ENCODE measurements at places on chromosomes 6 and 20.

GRCh38 chr6:144590532-144590931 lies 305.4 kb downstream of the UTRN start:
- no peak for DNase-seq

DNA sequence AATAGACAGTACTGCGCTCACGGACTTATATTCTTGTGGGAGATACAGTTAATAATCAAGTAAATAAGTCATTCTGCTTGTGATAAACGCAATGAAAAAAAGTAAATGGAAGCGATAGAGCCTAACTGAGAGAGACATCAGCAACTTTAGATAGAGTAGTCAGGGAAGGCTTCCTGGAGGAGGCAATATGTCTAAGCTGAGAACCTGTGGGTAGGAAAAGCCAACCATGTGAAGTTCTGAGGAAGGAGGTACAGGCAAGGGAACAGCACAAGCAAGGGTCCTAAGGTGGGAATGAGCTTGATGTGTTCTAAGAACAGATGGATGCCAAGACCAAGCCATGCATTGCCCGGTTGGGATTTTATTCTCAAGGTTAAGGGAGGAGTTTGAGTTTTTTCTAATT lies 7.2 kb upstream of the KCNB1 start:
- no peak for DNase-seq

DNA sequence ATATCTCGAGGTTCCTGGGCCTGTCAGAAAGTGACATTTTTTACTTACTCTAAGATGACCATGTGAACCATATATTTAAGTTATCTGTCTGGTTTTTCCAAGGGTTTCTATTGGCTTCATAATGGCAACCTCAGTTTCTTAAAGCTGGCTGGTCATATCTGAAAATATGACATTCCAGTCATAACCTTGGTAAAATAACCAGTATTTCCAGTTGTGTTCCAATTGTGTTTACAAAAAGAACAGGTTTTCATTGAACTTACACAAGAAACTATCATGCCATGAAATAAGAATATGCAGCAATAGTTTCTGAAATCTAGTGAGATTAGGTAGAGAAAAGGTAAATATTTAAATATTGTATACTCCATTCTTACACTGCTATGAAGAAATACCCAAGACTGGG lies 61.7 kb upstream of the HMGN3 start:
- no peak for DNase-seq

GRCh38 chr20:32113591-32114260 lies 4.2 kb downstream of the TM9SF4 start:
- DNase-seq, result no peak

GRCh38 chr20:14342918-14343317 lies 5.5 kb upstream of the FLRT3 start:
- DNase-seq, result no peak

DNA sequence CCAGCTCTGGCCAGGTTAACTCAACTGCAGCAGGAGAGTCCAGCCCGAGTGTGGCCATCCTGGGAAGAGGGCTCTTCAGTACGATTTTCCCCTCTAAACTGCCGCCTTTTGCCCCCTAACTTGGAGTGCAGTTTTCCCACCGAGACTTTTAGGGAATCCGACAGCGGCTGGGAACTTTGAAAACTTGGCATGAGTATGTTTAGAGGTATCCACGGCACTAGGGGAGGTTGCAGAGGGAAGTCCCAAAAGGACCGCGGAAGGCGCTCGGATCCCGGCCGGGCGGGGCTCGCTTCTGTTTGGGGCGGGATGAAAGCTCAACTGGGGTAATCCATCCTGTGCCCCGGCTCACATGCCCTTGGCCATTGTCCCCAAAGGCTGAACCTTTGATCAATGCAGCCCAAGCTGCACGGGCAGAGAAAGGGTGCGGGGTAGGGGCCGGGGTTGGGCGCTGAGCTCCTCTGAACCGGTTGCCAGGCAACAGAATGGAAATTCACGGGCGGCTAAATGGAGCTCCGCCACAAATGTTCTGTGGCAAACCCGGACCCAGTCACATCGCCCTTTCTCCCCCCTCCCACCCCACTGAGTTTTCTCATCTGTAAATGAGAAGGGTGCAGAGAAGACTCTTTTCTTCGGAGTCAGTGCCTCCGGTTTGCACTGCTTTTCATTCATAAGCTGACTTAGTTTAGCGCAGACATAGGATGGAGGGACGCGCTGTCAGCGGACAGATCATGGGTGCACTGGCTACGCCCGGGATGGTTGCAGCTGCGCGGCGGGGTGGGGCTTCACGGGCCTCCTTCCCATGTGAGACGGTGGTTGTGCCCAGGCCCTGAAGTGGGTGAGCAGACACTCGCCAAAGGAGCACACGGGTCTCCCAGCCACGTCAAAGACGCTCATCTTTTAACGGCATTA lies 2.3 kb downstream of the BMP6 start:
- no peak for DNase-seq

DNA sequence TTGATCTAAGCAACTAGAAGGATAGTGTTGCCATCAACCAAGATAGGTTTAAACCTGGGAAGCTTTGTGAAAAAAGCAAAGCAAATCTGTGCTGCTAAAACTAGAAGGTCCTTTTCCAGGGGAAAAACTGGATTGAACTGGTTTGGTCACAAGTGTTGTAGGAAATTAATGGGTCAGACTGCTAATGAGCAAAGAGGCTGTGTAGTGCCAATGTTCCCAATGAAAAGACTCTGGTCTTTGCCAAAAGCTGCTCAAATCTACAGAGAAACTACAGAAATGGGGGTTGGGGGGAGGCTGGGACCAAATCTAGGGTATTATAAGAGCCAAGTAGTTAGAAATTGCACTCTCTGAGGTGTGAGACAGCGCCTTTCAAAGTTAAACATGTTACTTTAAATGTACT lies 85.0 kb downstream of the PLCG1 start:
- DNase-seq, result no peak

GRCh38 chr20:61292391-61292790 lies 40.3 kb downstream of the CDH4 start:
- DNase-seq, result no peak

GRCh38 chr6:32196682-32197616 lies 4.5 kb upstream of the GPSM3 start:
- DNase-seq, result no peak
